ENCODE measurements at places on chromosomes 4 and X.

DNA sequence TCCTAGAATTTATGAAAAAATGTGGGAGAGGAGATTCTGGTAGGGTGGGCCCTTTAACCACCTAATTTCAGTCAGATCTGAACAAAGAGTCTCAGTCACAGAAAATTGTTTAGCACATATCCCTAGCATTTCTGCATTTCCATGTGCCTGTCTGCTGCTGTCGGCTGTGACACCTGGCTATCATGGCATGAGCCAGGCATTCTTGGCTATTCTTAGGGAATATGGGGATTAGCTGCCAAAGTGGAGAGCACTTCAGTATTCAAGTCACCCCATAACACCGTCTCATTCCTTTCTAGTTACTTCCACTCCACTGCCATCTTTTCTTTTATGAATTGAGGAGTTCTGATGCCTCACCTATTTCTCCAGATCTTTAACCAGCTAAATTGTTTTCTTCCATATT lies 211.5 kb downstream of the FRAS1 start:
- no peak for DNase-seq

GRCh38 chr4:140691369-140691768 lies 64.8 kb downstream of the TBC1D9 start:
- no peak for DNase-seq

DNA sequence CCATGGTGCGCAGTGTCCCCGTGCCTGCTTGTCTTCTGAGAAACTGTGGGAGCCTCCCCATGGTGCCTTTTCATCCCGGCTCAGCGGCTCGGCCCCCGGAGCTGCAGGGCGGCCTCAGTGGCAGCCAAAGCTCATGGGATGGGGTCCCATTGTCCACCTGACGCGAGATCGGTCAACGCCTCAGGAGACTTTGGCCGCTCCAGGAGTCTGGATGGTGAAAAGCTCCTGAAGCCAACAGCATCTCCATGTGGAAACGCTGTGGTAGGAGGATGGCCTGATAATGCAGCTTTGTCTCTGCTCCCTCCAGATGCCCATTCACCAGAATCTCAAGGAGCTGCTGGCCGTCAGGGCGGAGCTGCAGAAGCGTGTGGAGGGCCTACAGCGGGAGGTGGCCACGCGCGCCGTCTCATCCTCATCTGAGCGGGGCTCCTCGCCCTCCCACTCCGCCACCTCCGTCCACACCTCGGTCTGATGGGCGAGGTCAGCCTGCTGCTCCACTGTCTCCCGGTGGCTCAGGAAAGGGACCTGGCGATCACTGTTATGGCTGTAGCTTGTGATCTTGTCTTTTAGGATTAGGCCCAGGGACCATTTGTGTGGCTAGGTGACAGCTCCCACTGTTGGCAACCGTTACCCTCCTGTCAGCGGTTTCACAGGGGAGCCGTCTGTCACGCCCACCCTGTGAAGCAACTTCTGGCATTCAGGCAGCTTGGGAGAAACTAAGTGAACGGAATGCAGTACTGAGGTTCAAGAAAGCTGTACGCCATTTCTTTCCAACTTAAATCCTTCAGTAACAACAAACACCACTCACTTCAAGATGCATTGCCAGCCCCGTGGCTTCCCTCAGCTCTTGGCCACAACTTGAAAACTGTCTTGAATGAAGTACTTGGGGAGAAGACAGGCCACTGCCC lies 69.3 kb downstream of the MTMR1 start:
- no peak for DNase-seq

DNA sequence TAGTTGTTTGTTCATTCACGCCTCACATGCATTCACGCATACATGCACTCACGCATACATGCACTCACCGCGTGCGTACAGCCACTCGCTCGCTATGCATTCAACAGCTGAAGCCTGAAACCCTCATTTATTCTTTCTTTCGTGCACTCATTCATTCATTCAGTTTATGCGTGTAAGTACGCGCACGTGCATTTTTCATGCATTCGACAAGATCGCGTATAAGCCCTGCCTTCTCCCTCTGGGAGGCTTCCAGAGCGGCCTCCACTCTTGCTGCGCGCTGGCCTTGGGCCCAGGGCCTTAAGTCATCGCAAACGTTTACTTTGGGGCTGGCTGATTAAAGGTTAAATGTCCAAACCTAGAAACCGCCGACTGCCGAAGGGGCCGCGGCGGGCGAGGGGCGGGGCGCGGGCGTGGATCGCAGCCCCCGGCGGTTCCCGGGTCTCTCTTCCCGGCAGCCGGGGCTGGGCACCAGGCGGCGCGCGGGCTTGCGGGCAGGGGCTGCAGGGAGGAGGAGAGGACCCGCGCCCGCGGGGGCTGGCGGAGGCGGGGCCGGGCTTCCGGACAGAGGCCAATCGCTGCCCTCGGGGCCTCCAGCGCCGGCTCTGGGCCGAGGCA lies at the start of gene GYG2:
Gene GYG2, plus strand, starts transcription at position 587 of the 615 bp plus-strand sequence. CDS start 1,259 bp downstream, outside the sequence.
- DNase-seq: no peak

DNA sequence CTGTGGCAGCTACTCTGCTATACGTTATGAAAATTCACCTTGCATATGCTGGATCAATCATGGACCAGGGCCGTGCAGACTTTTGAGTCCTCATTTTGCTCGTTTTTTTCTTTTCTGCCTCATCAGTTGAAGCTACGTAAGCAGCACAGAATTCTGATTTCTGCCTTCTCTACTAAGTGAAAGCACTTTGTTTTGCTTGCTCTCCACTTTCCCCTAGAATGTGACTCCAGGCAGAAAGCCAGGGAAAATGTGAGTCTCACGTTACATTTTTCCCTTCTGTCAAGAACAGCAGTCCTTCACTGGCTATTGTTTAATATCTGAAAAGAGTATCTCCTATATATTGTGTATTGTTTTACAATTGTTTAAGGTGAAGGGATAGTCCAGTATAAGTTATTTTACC lies 1840.1 kb downstream of the PCDH7 start:
- no peak for DNase-seq

GRCh38 chrX:133072566-133072965 lies 24.3 kb downstream of the USP26 start:
- DNase-seq: no peak

- no peak for DNase-seq
Observed at GRCh38 chr4:86944964-86945781, 10.4 kb downstream of the AFF1 start.

DNA sequence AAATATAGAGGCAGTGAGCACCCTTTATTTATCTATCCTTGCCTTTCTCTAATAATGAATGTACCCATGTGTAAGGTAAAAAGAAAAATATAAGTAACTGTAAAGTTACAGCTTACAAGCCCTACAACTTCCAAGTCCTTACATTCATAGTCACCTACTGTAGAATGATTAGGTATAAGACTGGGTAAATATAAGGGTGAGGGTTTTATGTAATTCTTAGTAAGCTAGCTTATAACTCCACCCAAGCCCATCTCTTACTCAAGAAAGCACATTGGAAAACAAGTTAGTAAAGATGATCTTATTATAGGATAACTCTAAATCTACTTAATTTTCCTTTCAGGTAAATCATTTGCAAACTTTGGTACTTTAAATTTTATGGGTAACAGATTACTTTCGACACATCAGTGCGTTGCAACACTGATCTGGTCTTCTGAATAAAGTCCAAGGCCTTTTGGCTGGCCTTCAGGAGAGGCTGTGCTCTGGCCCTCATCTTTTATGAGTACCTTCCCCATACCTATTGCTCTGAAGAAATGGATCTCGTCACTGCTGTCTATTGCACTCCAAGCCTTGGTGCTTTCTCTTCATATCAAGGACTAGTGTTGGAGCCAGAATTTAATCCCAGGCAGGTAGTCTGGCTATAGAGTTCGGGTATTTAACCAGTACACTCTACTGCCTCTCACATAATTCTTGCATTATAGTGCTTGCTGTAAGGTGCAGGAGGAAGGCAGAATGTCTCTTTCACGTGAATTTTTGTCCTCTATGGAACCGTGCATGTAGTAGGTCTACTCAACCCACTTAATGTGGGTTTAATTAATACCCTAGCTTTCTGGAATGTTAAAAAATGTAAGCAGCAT lies 443.6 kb upstream of the AR start:
- no peak for DNase-seq

GRCh38 chr4:176920694-176921093 lies 128.0 kb upstream of the VEGFC start:
- DNase-seq: no peak

GRCh38 chrX:32116047-32116446 lies 1044.2 kb upstream of the FTHL17 start:
- no peak for DNase-seq

- DNase-seq: no peak
Observed at GRCh38 chr4:143344774-143345173, 8.1 kb downstream of the GAB1 start.

DNA sequence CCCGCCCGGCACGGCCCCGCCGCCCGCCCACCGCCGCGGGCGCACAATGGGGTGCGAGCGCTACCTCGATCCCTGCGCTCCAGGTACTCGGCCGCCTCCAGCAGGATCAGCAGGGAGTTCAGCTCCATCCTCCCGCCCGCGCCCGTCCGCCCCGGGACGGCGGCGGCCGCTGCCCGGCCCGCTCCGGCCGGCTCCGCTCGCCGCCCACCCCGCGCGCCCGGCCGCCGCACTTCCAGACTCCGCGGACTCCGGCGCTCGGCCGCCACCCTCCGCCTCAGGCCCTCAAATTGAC lies at the start of gene MXD4:
Gene MXD4, minus strand, starts transcription at position 257 of the 292 bp plus-strand sequence. Its CDS starts 129 bp downstream, at position 128.
- DNase-seq: no peak

DNA sequence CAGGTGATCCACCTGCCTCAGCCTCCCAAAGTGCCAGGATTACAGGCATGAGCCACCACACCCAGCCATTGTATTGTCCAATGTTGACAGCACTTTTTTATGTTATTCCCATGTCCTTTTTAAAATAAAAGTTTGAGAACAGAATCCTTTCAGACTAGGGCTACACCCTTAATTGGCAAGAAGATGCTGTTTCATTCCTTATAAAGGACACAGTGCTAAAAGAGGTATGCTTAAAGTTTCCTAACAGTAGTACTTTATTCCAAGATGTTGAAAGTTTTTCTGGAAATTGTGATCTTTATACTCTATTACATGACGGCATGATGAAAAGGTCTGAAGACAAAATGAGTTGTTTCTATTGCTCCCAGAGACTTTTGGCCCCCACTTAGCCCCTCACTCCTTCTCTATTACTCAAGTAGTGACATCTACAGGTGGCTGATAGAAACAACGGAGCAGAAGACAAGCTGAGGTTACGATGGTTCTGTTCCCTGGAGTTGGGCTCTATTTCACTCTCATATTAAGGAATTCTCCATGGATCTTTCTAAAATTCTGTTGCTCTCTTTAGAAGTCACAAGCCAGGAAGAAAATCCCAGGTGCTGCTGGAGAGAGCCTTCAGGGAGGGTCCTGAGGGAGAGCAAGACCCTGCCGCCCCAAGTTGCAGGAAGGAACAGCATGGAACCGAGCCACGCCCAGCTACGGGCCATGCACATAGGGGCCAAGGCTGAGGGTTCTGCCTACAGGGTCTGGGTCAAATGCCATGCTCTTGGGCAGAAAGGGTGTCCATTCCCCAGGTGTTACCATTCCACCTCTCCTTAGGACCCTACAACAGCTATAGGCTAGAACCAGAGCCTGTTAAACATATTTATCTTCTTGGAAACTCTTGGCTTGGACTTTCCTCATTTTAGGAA lies 22.8 kb downstream of the RPL9 start:
- DNase-seq: no peak

DNA sequence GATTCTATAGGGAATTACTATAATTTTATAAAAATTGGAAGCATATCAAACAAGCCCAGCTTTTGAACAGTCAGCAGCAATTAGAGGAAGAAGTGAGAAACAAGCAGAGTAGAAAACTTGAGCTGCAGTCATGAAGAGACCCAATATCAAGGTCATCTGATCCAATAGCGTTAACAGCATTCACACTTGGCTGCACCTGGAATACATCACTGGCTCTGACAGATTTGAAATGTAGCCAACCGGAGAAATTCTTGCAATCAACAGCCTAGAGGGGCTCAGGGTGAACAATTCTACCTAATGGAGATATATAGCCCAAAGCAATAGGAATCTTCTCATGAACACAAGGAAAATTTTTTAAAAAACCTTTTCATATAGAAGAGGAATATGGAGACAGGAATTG lies 13.6 kb downstream of the DDX53 start:
- no peak for DNase-seq

DNA sequence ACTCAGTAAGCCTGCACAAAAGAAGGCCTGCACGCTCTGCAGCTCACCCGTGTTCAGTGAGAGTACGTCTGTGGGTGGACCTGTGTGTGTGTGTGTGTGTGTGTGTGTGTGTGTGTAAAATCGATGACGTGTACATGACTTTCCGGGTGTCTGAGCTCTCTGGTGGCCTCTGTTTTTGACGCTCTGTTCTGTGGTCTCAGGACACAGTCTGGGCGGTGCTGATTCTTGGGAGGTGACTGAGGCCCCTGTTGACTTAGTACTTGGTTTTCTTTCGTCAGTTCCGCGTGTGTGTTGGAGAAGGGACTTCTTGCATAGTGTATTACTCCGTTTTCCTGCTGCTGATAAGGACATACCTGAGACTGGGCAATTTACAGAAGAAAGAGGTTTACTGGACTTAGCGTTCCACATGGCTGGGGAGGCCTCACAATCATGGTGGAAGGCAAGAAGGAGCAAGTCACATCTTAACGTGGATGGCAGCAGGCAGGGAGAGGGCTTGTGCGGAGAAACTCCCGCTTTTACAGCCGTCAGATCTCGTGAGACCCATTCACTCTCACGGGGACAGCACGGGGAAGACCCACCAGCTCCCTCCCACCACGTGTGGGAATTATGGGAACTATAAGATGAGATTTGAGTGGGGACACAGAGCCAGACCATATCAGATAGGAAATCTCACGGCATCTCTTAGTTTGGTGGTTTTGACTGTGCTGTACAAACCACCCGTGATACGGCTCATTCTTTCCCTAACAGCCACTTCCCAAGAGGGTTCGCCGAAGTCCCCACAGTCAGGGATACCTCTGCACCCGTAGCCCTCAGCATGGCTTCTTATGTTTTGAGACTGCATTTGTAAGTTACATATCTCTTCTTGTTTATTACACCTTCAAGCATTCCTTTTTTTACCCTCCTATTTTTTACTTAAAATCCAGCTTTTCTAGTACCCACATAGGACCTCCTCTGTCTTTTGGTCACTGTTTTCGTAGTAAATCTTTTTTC lies 24.5 kb downstream of the UVSSA start:
- DNase-seq: no peak

- no peak for DNase-seq
Observed at GRCh38 chr4:90099812-90100211, 27.4 kb upstream of the CCSER1 start.

- DNase-seq: no peak
Observed at GRCh38 chr4:702618-703048, 3.0 kb upstream of the PCGF3 start.

DNA sequence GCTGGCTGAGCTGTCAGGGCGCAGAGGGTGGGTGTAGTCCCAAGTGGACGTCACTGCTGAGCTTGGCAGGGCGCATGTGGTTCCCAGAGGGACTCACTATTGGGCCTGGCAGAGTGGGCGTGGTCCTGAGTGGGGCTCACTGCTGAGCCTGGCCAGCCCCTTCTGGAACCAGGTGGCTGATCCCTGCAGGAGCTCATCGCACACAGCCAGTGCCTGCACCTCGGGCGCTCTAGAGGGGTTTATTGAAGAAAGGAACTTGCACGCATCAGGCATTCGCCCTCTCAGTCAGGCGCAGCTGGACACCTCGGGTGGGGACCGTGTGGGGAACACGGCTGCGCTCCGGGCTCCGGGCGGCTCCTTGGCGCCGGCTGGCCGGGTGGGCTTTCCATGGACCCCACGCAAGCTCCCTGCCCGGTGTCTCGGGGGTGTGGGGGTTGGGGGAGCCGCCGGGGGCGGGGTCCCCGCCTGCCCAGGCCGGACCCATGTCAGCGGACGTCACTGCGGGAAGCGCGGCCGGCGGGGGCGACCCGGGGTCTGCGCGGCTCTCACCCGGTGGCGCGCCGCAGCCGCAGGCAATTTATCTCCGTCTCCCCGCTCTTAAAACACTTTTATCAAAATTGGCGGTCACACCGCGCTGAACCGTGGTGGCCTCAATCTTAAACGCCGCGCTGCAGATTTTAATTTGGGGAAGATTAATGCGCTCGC lies 65.4 kb upstream of the NKX1-1 start:
- no peak for DNase-seq

Data from stimulated activated CD8-positive, alpha-beta memory T cell treated with anti-CD3 and anti-CD28 coated beads, Interleukin-2, amount 100 ng/mL, for 1 hour (primary cell).